ENCODE measurements at places on chromosomes 16 and 17. TPM values are rescaled to one million over a fixed set of nuclear protein-coding genes. Genes with fewer than 3 reads are reported as not detected.

- no peaks in the 10 kb centered on the region for H3K4me1 ChIP-seq
- DNase-seq: no peak
- H3K4me3 ChIP-seq: no peak overlapping the region
- no peak overlapping the region for H3K27ac ChIP-seq
- peaks cover 1% of the 10 kb centered on the region for H3K36me3 ChIP-seq
Observed at GRCh38 chr16:66891360-66891759, 11.0 kb downstream of the PDP2 start.

GRCh38 chr16:48501516-48502377, 108.2 kb downstream of the N4BP1 start:
- H3K4me1 ChIP-seq: no peaks in the 10 kb centered on the region
- no peaks in the 10 kb centered on the region for H3K27me3 ChIP-seq
- DNase-seq: no peak
- no peaks in the 10 kb centered on the region for H3K36me3 ChIP-seq

- H3K36me3 ChIP-seq: peaks cover 40% of the 10 kb centered on the region
- no peak overlapping the region for H3K4me3 ChIP-seq
- no peaks in the 10 kb centered on the region for H3K27me3 ChIP-seq
- H3K27ac ChIP-seq: no peak overlapping the region
- H3K4me1 ChIP-seq: peaks cover 8% of the 10 kb centered on the region
- no peak for DNase-seq
Observed at GRCh38 chr17:652314-652713, 62.3 kb downstream of the VPS53 start.

The RNF157 gene
- 45.9 TPM for total RNA-seq

Data from progenitor cell of endocrine pancreas (in vitro differentiated cells).